ENCODE measurements at places on chromosomes 5 and 9. TPM values are rescaled to one million over a fixed set of nuclear protein-coding genes. Genes with fewer than 3 reads are reported as not detected.

GRCh38 chr9:35258660-35259474 is 97.1 kb downstream of the UNC13B start:
- DNase-seq: peak; percentile 45

Gene RASEF
- polyA plus RNA-seq: 6.8 TPM

Gene G3BP1
- 155 TPM for polyA plus RNA-seq

DNA sequence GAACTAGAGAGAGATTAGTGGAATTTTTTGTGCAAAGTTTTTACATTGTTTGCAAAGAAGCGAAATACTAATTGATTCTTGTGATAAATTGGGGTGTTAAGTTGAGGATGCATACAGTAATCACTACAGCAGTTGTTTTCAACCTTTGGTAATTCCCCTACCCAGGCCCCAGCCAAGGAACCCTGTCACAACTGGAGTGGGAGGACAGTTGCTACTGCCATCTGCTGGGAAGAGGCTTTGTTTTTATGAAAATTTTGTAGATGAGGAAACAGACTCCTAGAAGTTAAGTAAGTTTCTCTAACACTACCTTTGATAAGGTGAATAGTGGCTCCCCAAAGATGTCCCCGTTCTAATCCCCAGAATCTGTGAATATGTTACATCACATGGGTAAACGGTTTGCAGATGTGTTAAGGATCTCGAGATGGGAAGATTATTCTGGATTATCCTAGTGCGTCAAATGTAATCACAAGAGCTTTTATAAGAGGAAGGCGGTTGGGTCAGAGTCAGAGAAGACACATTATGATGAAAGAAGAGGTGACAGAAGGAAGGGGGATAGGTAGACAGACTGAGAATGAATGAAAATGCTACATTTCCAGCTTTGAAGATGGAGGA is 34.0 kb upstream of the PPP1R2B start:
- DNase-seq: peak; percentile 17

GRCh38 chr9:92820964-92821363 is 56.3 kb upstream of the BICD2 start:
- DNase-seq: no peak

DNA sequence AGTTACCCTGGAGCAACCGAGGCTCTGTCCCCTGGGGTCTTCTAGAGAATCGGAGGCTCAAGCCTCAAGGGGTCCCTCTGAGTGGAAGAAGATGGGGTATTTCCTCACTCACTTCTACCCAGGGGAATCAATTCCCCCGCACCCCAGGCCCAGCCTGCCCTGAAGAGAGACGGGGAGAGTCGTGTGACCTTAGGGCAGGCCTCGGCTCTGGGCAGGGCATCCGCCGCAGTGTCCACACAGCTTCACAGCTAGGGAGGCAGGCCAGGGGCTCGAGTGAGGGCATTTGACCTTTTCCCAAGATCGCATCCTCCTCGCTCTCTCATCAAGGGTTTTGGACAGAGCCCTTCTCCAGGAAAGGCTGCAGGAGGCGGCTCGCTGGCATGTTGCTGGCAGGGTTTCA is 57.9 kb upstream of the CNOT6 start:
- DNase-seq: no peak

DNA sequence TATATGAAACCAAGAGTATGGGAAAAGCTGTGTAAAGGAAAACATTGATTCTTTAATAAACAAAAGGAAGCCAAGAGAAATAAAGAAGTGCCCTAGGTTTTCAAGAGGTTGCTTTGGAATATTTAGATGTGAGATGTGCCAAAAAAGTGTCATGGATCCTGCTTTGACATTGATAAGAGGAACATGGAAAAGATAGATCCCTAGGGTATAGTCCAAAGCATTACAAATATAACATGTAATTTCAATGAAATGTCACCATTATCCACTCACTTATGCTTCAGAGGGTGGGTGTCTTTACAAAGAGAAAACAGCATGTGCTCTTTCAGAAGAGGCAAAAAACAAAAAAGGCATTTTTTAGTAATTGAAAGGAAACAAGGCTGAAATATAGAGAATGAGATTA is 1196.7 kb downstream of the EFNA5 start:
- DNase-seq: no peak

Gene GPR151
- not detected for polyA plus RNA-seq

Gene PCDHGB1
- 1.8 TPM for polyA plus RNA-seq

DNA sequence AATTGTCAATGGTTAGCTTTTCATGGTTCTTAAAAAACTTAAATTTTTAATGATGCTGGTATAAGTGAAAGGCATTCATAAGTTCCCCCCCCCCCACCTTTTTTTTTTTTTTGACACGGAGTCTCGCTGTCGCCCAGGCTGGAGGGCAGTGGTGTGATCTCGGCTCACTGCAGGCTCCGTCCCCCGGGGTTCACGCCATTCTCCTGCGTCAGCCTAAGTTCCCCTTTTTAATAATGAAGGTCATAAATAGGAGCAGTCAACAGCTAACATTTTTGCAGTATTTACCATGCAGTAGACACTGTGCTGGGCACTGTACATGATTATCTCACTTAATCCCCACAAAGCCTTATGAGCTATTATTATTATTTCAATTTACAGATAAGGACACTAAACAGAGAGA is 556.3 kb downstream of the PDE4D start:
- no peak for DNase-seq

DNA sequence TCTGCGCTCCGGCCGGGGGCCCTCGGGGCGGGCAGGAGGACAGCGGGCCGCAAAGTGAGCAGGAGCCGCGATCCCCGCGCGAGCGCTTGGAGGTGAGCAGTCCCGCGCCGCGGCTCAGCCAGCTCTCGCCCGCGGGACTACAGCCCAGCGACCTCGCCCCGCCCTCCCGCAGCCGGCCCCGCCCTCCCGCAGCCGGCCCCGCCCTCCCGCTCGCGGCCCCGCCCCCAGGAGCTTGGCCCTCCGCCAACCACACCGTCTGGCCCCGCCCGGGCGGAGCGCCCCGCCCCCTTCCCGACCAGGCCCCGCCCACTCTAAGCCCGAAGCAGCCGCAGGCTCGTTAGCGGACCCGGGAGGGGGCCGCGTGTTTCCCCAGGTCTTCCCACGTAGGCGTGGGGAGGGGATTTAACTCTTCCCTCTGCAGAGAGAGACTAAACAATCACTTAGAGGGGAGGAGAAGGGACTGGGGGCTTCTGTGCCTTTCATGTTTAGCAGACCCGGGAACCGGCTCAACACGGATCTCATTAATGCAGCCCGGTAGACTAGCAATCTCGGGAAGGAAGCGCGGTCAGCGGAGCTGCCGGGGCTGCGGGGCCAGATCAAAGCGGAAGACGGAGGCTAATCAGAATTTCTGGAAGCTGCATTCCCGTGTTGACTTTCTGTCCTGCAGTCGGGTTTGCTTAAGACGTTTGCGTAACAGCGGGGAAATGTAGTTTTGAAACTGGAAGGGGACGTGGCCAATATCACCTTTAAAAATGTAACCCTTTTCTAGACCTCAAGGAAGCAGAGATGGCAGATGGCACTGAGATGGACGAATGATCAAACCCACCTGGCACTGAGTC is at the start of gene MYO10:
Gene MYO10 (minus strand): TSS at position 139 of the 839 bp plus-strand sequence. CDS start 480 bp downstream, outside the sequence.
- DNase-seq: no peak

- no peak for DNase-seq
Measured at GRCh38 chr5:400282-401145, 42.5 kb upstream of the EXOC3 start.

- no peak for DNase-seq
Measured at GRCh38 chr9:95953986-95954385, 78.5 kb downstream of the ERCC6L2 start.

Gene CD14
- polyA plus RNA-seq: 10.0 TPM

Gene TMEM232
- polyA plus RNA-seq: 8.9 TPM

DNA sequence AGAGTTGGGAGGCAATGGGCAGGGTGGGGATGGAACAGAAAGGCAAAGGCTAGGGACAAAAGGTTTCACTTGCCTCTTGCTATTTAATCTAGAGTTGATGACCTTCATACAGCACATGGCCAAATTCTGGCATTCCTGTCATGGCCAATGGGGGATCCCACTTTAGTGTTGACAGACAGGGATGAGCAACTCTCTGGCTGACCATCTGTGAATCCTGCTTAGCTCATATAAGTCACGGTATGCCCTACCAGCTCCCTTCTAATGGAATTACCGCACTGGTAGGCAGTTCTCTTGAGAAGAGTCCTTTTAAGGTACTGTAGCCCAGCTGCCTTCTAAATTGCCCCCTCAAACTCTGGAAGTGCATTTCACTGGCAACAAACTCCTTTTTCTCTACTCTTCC is 76.1 kb downstream of the MAMDC2 start:
- DNase-seq: no peak

DNA sequence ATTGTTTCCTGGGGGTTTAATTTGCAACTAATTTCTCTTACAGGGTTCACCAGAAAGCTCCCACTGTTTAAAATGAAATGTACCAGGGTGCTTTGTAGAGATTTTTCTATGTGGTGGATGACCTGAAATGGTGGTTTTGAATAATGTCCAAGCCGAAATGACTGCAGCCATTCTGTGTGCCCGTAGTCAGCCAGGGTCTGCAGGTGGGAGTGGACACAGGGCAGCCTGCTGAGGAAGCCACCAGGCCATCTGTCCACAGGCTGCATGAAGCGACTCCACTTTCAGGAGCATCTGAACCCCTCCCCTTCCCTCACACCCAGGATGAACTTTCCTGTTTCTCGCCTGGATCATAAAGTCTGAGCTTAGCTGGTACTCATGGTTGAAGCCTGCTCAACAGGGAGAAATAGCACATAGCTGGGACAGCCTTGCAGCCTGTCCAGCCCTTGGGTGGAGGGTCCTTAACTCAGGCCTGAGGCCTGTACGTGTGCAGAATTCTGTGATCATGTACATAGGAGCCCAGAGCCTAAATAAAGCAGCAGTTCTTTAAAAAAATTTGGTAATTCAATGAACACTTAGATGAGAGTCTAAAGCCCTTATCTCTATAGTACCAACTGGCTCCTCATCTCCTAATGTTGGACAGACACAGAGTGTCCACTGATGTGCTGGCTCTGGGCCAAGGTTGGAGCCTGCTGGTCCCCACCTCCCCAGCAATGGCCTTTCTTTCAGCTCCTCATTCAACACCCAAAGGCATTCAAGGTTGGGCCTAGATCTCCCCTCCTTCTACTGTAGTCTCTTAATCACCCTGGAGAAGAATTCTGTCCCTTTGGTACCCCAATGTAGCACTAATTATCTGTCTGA is 72.8 kb downstream of the SHB start:
- DNase-seq: no peak

- DNase-seq: no peak
Measured at GRCh38 chr5:53930457-53930856, 370.0 kb downstream of the NDUFS4 start.

DNA sequence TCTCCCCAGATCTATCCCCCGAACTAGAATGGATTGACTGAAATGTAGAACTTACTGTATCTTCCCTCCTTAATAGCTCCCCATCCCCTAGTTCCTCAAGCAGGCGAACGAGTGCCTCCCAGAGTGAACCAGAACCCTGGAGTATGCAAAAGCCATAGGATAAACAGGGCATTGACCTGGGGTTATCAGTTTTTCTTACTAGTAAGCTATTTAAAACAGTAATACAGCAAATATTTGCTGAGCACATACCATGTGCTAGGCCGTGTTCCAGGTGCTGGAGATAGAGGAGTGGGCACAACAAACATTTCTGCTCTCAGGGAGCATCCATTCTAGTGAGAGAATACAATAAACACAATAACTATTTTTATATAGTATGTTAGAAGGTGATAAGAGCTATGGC is 1.8 kb downstream of the SKP2 start:
- DNase-seq: no peak

GRCh38 chr9:12185856-12186255 is 507.3 kb upstream of the TYRP1 start:
- DNase-seq: no peak

Data from right renal pelvis (tissue), 4 donors.